T-helper 2 cell (primary cell): ENCODE measurements at places on chromosomes 6 and 20.

DNA sequence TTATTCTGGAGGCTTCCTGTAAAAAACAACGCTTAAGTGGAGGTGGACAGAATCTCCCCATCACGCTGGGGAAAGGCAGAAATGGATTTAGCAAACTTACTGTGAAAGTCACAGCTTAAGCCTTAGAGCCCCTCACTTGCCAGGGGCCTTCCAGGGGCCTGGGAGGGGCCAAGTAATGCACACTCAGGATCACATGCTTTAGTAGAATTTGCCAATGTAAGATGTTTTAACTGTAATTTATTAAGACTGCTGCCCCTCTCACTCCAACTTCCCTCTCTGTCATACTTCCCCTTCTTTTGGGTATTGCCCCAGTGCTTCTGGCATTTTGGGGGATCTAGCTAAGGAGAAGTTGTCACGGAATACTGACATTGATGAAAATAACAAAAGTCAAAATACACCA lies 12.6 kb upstream of the ADA start:
- DNase-seq = no peak

- no peak for DNase-seq
Observed at GRCh38 chr6:32752580-32752979, 10.8 kb downstream of the HLA-DQB2 start.

DNA sequence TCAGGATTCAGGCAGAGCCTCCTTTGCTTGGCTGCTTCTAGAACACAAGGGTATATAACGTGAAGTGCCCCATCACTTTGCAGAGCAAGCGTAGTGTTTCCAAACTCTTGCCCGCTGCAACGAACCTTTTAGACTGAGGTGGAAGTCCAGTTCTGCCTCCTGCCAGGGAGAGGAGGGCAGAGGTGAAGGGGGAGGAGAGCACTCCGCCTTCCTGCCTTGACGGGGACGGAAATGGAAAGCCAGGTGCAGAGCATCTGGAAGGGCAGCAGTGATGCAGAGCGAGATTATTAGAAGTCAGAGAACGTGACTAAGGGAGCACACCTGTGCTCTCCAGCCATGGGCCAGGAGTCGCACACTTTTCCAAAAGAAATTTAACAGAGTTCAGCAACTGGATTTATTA lies 63.4 kb downstream of the RREB1 start:
- DNase-seq = no peak

- DNase-seq = peak; percentile 93
Observed at GRCh38 chr6:127420556-127420955, 38.6 kb downstream of the KIAA0408 start.
